ENCODE measurements at places on chromosomes 16 and 17.

DNA sequence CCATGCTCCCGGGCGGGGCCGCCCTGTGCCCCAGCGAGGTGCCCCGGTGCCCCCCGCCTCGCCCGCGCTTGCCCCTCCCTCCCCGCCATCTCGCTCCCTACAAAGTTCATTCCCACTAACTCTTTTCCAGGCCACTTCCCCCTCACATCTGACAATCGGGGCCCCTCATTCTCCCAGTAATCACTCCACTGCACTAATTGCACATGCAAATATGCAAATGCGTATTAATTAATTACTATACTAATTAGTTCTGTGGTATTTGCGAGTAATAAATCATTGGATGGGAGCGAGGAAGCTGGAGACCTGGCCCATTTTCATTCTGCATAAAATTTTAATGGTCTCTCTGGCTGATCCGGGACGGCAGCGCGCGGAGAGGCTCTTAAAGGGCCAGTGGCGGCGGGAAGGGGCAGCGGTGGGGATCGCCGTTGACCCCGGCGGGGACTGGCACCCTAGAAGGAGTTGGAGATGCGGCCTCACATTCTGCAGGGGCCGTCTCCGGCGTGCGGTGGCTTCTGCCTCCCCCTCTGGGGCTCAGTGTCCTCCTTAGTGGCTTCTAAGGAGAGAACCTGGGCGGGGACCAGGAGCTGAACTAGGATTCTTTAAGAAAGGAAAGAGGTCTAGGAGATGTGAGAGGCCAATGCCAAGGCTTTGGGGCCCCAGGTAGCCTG lies 8.4 kb upstream of the PPP1R1B start:
- no peak for DNase-seq

DNA sequence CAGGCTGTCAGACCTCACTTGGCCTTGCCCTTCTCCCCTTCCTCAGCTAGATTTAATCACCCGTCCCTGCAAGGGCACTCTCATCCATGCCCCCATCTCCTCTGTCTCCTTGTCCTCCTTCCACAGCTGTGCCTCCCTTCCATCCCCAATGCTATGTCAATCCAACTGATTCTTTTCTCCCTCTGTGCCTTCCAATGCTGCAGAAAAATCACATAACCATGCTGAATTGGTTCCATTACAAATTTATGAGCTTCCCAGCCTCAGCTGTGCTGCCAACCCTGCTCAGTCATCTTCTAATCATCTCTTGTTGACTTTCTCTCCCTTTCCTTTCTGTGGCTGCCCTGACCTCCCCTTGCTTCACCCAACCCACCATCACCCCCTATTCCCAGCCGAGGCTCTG lies 56.3 kb upstream of the PIRT start:
- no peak for DNase-seq

- DNase-seq = no peak
Observed at GRCh38 chr16:48194828-48195556, 39.2 kb upstream of the ABCC12 start.

DNA sequence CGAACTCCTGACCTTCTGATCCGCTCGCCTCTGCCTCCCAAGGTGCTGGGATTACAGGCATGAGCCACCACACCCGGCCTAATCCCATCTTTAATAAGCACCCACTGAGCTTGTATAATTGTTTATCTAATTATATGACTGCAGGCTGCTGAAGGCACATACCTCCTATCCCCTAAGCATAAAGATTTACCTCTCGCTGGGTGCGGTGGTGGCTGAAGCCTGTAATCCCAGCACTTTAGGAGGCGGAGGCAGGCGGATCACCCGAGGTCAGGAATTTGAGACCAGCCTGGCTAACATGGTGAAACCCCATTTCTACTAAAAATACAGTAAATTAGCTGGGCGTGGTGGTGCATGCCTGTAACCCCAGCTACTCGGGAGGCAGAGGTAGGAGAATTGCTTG lies 20.1 kb upstream of the YWHAE start:
- no peak for DNase-seq

DNA sequence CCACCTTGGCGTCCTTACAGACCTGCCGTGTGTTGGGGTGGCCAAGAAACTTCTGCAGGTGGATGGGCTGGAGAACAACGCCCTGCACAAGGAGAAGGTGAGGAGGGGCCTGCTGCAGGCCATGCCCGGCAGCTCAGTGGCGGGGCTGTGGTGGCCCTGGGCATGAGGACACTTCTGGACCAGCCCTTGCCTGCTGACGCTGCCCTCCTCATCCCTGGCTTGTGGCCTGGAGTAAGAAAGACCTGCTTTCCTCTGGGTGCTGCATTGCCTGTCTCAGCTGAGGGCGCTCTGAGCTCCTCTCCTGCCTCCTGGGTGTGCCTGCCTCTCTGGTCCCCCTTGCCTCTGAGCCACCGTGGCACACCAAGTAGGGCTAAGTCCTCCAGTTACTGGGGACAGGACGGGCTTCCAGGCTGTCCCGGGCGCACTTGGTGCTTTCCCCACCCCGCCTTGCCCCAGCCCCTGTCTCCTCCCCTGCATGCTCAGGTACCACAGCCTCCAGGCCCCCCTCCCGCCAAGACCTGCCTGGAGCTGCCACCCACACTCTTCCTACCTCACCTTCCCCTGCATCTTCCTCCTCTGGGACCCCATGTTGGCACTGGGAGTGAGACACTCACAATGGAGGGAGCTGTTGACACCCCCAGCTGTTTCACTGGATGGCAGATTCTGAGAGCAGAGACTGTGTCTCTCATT lies 8.7 kb downstream of the ENDOV start:
- DNase-seq = no peak

GRCh38 chr17:64009571-64010402 lies 10.6 kb downstream of the ICAM2 start:
- DNase-seq = no peak

All from activated CD4-positive, alpha-beta T cell treated with anti-CD3 and anti-CD28 coated beads for 36 hours (primary cell).